Inflammatory macrophage (primary cell): ENCODE measurements at places on chromosomes 16 and 17.
A peak's percentile ranks its signal among the peaks of the same experiment; 100 is the strongest.

GRCh38 chr16:23464196-23464595, 11.2 kb upstream of the COG7 start:
- no peak for DNase-seq

DNA sequence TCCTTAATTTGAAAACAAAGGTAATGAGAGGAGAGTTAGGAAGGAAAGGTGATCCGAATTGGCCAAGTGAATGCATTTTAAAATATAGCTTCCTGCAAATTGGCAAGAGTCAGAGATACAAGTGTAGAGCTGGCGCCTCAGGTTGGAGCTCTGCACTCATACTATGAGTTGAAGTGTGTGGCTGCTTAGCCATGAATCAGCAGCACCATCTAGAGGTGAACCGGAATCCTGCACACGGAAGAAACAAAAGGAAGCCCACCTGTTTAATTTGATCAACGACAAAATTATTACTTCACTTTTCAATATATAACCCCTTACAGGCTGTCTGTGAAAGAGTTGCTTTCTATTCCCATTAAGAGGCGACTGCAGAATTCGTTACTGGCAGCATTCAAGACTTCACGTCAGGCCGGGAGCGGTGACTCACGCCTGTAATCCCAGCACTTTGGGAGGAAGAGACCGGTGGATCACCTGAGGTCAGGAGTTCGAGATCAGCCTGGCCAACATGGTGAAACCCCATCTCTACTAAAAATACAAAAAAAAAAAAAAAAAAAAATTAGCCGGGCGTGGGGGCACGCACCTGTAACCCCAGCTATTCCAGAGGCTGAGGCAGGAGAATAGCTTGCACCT, 1253.7 kb upstream of the CDH8 start:
- DNase-seq: no peak

DNA sequence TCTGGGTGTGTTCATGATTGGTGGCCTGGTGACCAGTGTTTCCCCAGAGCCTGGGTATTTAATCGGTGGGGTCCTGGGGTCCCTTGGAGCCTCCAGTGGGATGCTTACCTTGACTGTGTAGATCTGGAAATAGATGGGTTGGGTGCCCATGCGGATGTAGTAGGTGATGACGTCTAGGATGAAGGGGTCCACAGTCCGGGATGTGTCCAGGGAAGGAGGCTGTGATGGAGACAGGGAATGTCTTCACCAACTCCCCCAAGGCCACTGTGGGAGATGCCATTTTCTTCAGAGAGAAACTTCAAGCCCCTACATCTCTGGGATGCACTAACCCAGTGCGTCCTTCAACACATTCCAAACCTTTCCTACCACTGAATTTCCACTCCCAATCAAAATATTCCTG, 24.1 kb upstream of the MFSD6L start:
- no peak for DNase-seq

DNA sequence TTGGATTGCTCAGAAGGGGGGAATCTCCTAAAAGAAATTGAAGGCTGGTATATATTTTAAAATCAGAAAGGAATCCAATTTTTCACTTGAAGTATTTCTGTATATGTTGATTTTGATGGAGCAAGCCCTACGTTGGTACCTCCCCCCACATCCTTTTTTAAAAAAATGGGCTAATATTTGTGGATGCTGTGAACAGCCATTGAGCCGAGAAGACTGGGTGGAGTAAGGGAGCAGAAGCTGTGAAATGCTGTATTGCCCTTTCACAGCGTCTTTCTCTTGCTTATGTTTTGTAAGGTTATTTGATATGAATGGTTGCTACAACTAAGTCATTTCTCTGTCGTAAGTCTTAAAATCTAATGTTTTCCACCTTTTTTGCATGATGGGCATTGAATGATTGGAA, 2.3 kb downstream of the PAFAH1B1 start:
- peak; percentile 4 for DNase-seq

GRCh38 chr17:75526555-75527270, 1.2 kb downstream of the LLGL2 start:
- no peak for DNase-seq
